Activated CD8-positive, alpha-beta memory T cell treated with anti-CD3 and anti-CD28 coated beads for 4 hours (primary cell): ENCODE measurements at places on chromosomes 6 and 20.

- no peak for DNase-seq
Measured at GRCh38 chr20:62815066-62815991, 1.5 kb upstream of the COL9A3 start.

DNA sequence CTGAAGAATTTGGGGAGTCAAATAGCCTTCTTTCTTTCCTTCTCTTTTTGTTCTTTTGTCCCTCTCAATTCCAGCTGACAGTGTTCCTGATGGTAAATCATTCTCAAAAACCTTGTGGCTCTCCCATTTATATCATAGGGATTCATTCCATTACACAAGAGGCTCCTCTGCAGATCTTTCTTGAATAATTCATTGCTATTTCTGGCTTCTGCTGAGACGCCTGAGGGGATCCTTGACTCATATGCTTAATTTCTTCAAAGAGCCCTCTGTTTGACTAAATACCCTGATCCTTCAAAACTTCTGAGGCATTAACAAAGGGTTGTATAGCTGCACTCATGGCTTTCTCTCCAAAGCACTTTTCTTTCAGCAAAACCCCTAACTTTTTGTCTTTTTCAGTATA lies 289.3 kb downstream of the FARS2 start:
- DNase-seq: no peak

- no peak for DNase-seq
Measured at GRCh38 chr6:127641905-127642304, 64.9 kb downstream of the C6orf58 start.

- DNase-seq: no peak
Measured at GRCh38 chr20:43844778-43845614, 69.7 kb upstream of the TOX2 start.

DNA sequence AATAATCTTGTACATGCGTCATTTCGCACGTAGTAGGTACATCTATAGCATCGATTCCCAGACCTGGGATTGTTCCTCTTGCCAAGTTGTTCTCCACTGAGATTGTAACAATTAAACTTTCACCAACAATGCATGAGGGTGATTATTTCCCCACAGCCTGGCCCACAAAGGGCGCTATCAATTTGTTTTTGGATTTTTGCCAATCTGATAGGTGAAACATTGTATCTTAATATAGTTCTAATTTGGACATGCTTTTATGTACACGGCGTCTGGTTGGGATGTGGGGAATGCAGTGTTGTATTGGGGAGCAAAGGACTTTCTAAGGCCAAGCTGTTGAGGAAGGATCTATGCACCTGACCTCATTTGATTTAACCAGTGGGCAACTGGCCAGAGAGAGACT lies 59.5 kb downstream of the VEGFA start:
- DNase-seq: no peak

GRCh38 chr6:109172101-109172746 lies 76.9 kb downstream of the CEP57L1 start:
- no peak for DNase-seq
